ENCODE measurements at places on chromosomes 4 and X. TPM values are rescaled to one million over a fixed set of nuclear protein-coding genes. Genes with fewer than 3 reads are reported as not detected.
A peak's percentile ranks its signal among the peaks of the same experiment; 100 is the strongest.

DNA sequence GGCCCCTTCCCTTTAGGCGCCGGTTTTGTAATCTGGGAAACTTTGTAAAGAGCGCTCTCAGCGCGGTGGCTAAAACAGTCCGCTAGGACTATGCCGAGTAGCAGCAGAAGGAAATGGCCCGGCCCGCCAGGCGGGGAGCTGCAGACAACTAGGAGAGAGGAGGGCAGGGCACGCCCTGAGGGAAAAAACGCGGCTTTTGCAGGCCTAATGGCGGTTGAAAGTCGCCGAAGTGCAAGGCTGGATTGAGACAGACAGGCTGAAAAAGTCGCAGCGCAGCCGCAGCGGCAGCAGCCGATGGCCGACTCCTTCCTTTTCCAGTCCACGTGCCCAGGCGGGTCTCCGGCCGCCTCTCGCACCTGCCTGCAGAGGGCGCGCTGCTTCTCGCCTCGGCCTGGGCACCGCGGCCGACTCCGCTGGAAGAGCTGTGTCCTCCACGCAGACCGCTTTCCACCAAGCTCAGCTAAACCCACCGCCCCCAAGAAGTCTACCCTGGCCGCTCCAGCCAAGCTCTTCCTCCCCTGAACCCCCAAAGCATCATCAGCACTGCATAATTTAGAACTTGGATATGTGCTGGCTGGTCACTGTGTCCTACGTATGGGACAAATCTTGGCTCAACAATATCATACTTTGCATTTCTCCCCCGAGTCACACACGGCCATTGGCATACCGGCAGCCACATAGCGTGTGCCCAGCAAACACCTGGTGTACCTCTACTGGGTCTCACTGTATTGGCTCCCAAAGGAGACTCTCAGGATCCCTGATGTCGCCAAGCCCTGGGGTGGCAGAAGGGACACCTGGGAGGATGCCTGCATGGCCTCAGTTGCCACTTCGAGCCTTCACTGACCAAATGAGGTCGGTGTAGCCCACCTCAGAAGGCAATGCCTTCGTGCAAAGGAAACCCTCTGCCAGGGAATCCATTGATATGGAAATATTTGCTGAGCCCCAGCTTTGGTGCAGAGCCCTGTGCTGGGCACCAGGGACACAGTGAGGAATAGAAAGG is 14.5 kb downstream of the SLC25A5 start:
- H3K4me1 ChIP-seq = no peaks in the 10 kb centered on the region
- H3K27me3 ChIP-seq = no peaks in the 10 kb centered on the region
- no peaks in the 10 kb centered on the region for H3K36me3 ChIP-seq
- DNase-seq = peak; percentile 82
- H3K4me3 ChIP-seq = peak overlapping the region; percentile 22
- H3K27ac ChIP-seq = no peak overlapping the region

Gene PRRG3
- 0.19 TPM for total RNA-seq

DNA sequence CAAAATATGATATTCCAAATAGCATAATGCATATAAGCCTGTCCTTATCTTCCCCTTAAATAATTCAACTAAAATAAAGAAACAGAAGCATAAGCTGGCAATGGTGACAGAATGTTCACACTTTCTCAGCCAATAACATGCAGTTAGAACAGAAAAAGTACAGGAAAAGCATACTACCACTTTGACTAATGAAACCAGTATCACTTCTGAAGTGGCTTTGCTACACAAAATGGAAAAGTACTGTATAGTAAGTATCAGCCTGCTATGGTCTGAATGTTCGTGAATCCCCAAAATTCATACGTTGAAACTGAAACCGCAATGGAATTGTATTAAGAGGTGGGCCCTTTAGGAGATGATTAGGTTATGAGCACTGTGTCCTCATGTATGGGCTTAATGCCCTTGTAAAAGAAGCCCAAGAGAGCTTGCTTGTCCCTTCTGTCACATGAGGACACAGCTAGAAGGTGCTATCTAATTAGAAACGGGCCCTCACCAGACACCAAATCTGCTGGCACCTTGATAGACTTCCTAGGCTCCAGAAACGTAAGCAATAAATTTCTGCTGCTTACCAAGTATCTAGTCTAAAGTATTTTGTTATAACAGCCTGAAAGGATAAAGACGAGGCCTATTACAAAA is 102.6 kb downstream of the PRDM5 start:
- no peak for DNase-seq
- no peaks in the 10 kb centered on the region for H3K27me3 ChIP-seq
- no peaks in the 10 kb centered on the region for H3K4me1 ChIP-seq
- no peak overlapping the region for H3K4me3 ChIP-seq
- no peaks in the 10 kb centered on the region for H3K36me3 ChIP-seq

Gene STOX2
- total RNA-seq = 23.1 TPM

DNA sequence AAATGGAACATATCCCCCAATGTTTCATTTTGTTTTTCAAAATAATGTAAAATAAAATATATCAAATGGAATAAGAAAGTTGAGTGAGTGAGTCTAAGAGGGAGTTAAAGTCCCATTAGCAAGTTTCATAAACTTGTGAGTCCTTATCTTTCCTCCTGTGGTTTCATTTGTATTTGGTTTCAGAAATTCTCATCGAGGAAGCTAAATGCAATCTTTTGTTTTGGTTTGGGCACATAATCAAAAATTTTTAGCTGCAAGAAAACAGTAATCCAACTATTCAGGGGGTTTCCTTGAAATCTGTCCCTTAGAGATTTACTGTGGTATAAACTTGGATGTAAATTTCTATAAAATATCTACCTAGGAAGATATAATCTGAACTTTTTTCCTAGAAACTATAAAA is 124.2 kb downstream of the CAMK2D start:
- peaks cover 5% of the 10 kb centered on the region for H3K4me1 ChIP-seq
- DNase-seq = no peak
- H3K27me3 ChIP-seq = no peaks in the 10 kb centered on the region
- H3K4me3 ChIP-seq = no peak overlapping the region
- H3K27ac ChIP-seq = no peak overlapping the region

- H3K4me3 ChIP-seq = no peak overlapping the region
- H3K36me3 ChIP-seq = no peaks in the 10 kb centered on the region
- H3K27ac ChIP-seq = peak overlapping the region; percentile 71
These were observed 160.1 kb downstream of the CBR4 start for GRCh38 chr4:168849997-168850396.

DNA sequence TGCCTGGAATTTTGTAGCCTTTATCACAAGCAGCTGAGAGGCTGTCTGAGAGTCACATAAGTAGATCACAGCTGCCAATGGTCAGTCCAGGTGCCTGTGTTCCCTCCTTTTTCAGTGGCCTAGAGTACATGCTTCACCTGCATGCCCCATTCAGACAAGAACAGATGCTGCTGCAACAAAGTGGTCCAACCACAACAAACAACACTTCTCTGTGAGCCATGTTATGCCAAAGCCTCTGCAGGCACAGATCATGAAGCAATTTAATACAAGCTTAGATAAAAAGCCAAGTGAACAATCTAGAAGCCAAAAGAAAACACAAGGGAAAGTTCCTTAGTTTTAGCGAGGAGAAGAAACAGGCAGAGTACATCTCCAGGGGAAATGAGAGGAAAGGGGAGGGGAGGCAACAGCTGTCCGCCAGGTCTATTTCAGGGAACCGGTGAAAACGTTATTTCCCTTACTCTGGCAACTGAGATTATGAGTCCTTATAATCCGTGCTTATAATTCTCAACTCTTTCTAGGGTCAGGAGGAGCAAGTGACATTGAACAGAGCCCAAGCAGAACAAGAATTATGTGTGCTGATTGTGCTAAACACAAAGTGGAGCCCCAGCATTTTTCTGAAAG is 92.6 kb downstream of the TSPAN5 start:
- no peak overlapping the region for H3K4me3 ChIP-seq
- no peak for DNase-seq
- no peaks in the 10 kb centered on the region for H3K36me3 ChIP-seq
